ENCODE measurements at places on chromosomes 1 and 21.

DNA sequence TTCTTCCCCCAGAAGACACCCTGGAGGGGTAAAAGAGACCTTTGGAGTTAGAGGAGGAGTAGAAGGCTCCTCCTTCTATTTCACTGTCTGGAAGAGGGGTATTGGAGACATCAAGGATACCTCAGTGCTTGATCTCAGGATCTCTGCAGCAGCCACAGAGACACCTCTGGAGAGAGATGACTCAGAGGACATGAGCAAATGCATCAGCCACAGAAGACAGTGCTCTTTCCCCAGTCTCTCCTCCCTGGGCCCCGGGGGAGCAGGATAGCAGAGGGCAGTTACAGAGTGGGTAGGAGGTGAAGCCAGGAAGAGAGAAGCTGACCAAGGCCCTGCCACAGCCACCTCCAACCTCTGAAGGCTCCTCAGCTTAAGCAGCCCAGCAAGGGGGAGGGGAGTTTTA, 15.3 kb upstream of the TEDDM1 start:
- DNase-seq, result no peak

DNA sequence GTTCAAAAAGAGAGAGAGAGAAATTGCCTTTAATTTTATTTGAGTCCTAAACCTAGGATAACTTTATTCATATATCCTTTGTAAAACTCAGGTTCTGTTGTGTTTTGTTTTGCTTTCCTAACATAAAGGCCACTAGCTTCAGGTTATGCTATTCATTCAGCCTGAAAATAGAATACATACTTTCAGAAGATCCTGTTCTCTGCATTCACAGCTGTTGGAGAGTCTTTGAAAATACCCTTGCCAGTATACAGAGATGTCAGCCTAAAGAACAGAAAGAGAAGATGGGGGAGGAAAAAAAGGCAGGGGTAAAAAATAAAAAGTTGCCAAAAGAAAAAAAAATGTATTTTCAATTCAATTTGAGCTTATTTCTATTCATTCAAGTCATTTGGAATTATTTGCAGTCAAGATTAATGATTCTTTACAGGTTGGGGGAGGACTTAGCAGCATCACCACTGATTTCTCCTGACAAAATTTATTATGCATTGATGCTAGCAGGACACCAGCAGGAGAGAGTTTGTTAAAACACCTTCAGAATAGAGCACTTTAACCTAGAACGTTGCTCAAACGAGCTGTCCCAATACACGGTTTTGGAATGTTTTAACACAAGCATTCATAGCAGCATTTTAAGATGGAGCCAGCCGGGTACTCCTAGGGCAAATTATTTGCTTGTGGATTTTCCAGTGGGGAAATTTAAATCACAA, 318.5 kb downstream of the NTNG1 start:
- no peak for DNase-seq

GRCh38 chr1:229127301-229127700, 143.6 kb upstream of the RAB4A start:
- no peak for DNase-seq

GRCh38 chr1:190277107-190277506, 200.6 kb downstream of the BRINP3 start:
- no peak for DNase-seq
